ENCODE measurements at places on chromosomes 12 and 14.

GRCh38 chr12:53940443-53941014 lies 1.9 kb downstream of the HOXC13 start:
- DNase-seq, result no peak

DNA sequence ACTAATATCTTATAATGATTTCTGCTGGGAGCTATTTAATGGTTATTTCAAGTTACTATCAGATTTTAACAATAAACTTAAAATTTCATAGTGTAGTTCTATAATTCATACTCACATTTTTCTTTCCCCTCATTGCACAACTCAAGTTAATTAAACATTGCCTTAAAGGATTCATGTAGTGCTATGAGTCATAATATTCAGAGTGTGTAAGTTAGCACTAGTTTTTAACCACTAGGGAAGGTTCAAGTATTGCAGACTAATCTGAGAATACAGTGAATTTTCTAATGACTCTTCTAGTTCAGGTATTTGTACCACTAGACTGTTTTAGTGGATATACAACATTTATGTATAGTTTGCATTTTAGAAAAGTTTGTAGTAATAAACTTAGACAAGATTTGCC lies 49.9 kb downstream of the FOXA1 start:
- no peak for DNase-seq

GRCh38 chr14:58428118-58428683 lies 682 bp downstream of the KIAA0586 start:
- peak; percentile 67 for DNase-seq

DNA sequence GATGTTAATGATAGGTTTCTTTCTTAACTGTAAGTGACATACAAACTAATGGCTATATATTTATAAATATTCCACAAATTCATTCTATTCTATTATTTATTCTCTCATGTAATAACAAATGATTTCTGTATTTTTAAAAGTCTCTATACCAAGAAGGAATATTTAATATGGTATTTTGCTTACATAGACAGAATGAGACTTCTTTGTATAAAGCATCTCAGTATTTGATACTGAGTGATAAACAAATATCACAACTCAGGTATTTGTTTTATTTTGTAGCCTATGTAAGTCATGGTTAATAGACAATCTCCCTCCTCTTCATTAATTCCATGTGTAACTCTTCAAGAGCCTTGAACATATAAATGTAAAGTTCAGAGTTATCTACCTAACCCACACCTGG lies 18.0 kb downstream of the ATL1 start:
- DNase-seq, result no peak

DNA sequence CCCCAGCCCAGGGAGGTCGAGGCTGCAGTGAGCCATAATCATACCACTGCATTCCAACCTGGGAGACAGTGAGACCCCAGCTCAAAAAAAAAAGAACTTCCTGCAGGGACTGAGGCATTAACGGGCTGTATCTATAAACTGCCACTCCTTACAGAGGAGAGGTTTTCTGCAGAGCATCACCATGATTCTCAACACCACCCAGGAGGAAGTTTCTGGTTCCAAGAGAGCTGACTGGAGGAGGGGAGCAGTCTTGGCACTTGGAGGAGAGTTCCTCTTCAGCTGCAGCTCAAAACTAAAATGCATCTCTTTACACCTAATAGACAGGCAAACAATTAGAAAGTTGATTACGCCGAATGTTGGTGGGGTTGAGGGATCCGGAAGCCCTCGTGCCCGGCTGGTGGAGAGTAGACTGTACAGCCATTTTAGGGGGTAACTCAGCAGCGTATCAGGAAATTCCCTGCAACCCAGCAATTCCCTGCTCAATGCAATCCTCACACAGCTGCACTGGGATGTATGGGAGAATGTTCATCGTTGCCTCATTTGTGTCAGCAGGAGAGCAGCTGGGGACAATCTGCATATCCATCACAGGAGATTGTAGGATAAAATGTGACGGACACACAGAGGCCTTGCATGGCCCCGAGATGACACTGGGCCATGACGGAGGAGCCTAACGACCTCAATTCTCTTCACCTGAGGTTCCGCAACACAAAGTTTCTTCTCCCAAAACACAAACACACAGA lies 36.6 kb downstream of the ACTN1 start:
- no peak for DNase-seq

GRCh38 chr12:116492703-116493324 lies 66.4 kb upstream of the MAP1LC3B2 start:
- DNase-seq, result no peak

GRCh38 chr14:81272317-81272716 lies 51.6 kb upstream of the GTF2A1 start:
- no peak for DNase-seq

GRCh38 chr12:71070416-71071128 lies 87.2 kb downstream of the TSPAN8 start:
- DNase-seq, result no peak

DNA sequence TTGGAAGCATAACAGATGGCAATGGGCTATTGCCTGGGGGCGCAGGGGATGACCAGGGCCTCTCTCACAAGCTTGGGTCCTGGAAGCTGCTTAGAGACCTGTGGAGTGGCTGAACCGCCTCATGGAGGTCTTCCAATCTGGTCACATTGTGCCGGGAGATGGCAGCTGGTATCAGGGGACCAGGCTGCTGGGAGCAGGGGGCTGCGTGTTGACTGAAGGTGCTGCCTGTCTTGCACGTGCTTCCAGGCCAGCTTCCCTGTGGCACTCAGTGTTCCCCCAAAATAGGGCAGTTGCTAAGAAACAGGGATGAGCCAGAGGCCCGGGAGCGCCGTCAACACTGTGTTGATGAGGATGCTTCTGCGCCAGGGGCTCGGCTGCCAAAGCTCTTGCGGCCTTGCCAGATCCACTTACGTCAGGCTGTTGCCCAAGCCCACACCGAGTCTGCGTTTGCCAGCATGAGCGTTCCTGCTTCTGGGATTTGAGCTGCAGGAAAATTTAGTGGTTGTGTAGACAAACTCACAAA lies 39.8 kb downstream of the ELK3 start:
- DNase-seq, result no peak

DNA sequence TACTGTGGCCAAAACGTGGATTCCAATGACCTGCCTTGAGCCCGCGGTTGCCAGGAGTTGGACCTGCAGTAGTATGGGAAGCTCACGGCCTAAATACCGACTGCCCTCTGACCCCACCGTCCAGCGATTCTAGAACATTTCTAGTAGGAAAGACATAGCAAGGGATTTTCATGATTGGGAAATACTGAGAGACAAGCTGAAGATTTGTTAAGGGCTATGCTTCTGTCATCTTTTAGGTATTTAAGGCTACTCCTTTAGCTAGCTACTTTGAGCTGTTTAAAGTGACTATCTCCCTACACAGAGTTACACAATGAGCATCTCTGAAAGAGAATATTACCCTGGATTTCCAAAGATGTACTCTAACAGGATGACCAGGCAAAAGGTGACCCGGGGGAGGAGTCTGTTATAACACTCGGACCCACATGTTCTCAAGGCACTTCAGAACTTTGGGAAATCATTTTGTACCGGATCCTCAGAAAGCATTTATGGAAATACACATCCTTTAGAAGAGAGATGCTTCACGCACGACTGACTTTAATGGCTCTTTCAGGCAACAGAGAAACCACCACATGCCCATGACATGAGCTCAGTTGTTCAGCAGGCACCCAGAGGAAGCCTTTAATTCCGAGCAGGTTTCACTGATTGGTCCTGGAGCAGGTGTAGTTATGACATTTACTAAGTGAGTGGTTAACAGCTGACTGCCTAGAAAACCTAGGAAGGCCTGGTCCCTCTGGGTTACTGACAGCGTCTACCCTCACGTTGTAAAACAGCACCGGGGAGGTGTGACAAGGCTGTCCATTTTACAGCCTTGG lies 4.2 kb downstream of the BAG5 start:
- DNase-seq, result no peak

GRCh38 chr12:109469517-109469916 lies 7.6 kb downstream of the KCTD10 start:
- no peak for DNase-seq

- DNase-seq, result no peak
Observed at GRCh38 chr14:55976219-55976618, 142.0 kb upstream of the PELI2 start.

DNA sequence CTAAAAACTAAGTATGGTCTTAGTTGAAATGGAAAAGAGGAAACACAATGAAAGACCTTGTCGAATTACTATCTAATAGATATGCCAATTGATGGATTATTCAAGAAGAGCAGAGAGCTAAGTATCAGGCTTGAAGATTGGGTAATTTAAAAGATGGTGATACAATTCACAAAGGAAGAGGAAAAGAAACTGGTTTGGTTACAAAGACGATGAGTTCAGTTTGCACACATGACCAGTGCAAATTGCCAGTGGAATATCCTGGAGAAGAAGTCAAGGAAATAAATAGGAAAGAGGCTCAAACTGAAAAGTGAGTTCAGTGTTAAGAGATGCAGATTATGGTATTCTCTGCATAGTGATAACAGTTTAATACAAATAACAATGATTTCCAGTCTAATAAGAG lies 2.5 kb upstream of the RAP1B start:
- DNase-seq, result no peak

- DNase-seq, result no peak
Observed at GRCh38 chr12:75883241-75883640, 148.3 kb downstream of the PHLDA1 start.

DNA sequence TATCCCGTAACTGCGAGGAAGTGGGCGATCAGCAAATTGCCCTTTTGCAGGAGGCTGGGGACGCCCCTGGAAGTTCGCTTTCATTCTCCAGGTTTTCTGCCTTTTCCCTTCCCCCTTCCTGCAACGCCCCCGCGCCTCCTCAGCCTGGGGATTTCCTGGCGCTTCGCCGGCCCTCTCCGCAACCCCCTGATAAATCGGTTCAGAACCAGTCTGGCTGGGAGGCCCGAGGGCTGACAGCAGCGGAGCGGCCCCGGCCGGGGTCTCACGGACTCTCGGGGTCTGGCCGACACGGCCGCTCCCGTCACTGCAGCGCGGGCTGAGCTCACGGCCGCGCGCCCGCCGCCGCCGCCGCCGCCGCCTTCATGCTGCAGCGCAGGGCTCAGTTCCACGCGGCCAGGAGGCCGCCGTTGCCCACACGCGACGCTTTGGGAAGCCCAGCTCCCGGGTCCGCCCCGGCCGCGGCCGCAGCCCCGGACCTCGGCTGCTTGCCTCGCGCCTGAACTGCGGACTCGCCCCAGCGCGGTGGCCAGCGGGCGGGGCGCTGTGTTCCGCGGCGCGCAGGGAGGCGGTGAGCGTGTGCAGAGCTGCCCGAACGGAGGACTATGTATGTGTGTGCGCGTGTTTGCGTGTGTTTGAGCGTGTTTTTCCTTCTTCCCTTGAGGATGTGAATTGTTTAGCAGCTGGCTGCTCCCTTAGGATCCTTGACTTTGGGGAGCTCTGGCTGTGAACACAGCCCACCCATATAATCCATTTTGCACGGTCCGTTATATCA lies at the start of gene LRFN5:
TSS of gene LRFN5 (plus strand) at position 345 of the 772 bp plus-strand sequence.
- DNase-seq, result no peak

DNA sequence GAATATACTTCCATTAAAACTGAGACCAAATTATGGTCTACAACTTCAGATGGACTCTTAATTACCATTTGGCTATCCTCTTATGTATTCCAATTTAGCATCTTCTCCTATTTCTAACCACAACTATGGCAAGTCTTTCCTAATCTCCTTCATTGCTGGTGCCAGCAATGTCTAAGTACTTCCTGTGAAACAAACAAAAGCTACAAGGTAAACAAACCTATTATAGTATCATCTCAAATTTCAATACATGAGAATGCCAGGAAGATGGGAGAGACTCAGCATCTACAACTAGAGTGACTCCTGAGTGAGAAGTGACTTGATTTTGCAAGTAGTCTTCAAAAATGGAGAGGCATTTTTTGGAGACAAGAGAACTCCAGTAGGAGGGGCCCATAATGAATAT lies 202.9 kb upstream of the ATXN7L3B start:
- DNase-seq, result no peak

GRCh38 chr12:109981311-109981710 lies 14.9 kb downstream of the GIT2 start:
- DNase-seq, result no peak

DNA sequence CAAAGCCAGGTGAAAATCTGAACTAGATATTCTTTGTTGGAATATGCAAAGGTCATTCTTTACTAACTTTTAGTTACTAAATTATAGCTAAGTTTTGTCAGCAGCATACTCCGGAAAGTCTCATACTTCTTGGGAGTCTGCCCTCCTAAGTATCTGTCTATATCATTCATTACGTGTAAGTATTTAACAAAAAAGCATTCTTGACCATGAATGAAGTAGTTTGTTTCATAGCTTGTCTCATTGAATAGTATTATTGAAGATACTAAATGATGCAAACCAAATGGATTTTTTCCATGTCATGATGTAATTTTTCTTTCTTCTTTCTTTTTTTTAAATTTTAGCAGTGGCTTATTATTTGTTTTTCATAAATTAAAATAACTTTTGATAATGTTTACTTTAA lies 9.8 kb upstream of the SPX start:
- DNase-seq, result no peak

- DNase-seq, result no peak
Observed at GRCh38 chr12:26088998-26089397, 35.8 kb downstream of the BHLHE41 start.

DNA sequence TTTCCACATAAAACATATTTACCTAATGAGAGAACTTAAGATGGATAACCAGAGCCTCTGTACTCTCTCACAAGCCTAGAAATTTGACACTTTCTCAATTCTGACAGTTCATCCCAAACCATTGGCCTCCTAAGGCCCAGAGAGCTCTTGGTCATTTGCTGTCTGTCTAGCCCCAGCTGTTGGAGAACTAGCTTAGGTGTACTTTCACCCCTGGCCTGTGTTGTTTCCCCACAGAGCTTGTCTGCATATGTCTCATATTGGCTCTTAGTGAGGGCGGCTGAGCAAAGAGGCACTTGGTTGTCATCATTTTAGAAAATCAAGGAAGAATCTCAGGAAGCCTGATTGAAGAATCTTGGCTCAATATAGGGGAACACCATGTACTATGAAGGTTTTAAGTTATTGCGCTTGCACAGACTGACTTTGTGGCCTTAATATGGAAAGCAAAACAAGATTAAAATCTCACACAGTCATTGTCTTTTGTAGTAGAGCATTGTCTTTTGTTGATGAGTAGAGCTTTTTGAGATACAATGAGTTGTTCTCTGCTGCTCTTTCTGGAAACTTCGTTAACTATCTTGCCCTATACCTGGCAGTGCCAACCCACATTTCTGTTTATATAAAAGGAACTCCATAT lies 324.6 kb downstream of the RAD51B start:
- DNase-seq, result no peak

- no peak for DNase-seq
Observed at GRCh38 chr14:104644091-104644635, 39.6 kb upstream of the TMEM179 start.
